ENCODE measurements at places on chromosomes 1 and 21. TPM values are rescaled to one million over a fixed set of nuclear protein-coding genes. Genes with fewer than 3 reads are reported as not detected.

XCL1 gene
- not detected for total RNA-seq

- H3K4me3 ChIP-seq = no peak overlapping the region
- H3K36me3 ChIP-seq = no peaks in the 10 kb centered on the region
- H3K4me1 ChIP-seq = no peaks in the 10 kb centered on the region
Measured at GRCh38 chr1:14810595-14811361, 212.3 kb downstream of the KAZN start.

ITLN2 gene
- 0.20 TPM for total RNA-seq

GRCh38 chr1:247442164-247442563, 15.7 kb downstream of the OR2B11 start:
- H3K36me3 ChIP-seq = no peaks in the 10 kb centered on the region
- DNase-seq = no peak
- H3K4me1 ChIP-seq = no peaks in the 10 kb centered on the region
- 0 out of 2 replicates have a peak, but pooled peaks cover 4% of the 10 kb centered on the region for H3K27me3 ChIP-seq

FCER1G gene
- total RNA-seq = 0.86 TPM

- H3K36me3 ChIP-seq = no peaks in the 10 kb centered on the region
- no peaks in the 10 kb centered on the region for H3K27me3 ChIP-seq
- DNase-seq = no peak
- no peak overlapping the region for H3K27ac ChIP-seq
- H3K4me1 ChIP-seq = no peaks in the 10 kb centered on the region
- H3K4me3 ChIP-seq = no peak overlapping the region
Measured at GRCh38 chr1:229579059-229579673, 20.7 kb upstream of the ABCB10 start.

ZNF678 gene
- 6.1 TPM for total RNA-seq

RHOU gene
- 4.0 TPM for total RNA-seq

DNA sequence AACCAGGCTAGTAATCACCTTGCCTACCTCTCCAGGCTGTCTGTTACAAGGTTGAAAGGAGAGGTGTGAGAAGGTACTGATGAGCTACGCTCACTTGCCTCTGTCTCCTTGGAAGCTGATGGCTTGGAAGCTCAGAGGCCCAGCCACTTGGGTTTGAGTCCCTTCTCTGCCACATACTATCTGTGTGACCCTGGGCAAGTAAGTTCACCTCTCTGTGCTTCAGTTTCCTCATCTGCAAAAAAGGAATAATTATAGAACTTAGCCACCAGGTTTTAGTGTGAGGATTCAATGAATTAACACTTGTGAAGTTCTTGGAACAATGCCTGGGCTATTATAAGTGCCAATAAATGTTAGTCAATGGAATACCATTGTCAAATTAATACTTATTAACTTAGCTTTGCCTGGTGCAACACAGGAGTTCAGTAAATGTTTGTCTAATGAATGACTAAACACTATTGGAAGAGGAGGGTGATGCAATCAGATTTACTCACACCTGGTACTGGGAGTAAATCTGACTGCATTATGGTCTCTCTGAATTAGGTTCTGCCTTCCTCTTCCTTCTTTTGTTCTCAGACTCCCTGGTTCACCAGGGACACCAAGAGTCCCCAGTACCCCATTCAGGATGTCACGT, 55.5 kb downstream of the TRABD2B start:
- no peak overlapping the region for H3K4me3 ChIP-seq
- no peaks in the 10 kb centered on the region for H3K36me3 ChIP-seq
- peaks cover 18% of the 10 kb centered on the region for H3K4me1 ChIP-seq
- H3K27me3 ChIP-seq = peaks cover 8% of the 10 kb centered on the region
- DNase-seq = no peak
- H3K27ac ChIP-seq = no peak overlapping the region

GRCh38 chr21:44088401-44088780, 18.8 kb upstream of the PWP2 start:
- no peaks in the 10 kb centered on the region for H3K27me3 ChIP-seq
- no peaks in the 10 kb centered on the region for H3K4me1 ChIP-seq

ATP6V1G3 gene
- total RNA-seq = not detected

DNA sequence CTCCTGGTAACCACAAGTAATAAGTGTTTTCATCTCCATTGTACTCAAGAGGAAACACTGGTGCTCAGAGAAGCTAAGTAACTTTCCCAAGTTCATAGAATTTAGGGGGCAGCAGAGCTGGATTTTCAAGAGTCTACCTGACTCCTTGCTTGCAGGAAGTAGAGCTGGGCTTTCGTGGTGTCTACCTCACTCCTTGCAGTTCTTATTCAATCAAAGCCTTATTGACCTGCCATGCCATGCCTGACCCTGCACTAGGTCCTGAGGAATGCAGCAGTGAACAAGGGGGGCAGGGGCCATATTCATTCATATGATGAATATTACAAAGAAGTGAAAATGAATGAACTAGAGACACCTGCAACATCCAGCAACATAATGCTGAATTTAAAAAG, 93.3 kb downstream of the GLIS1 start:
- no peaks in the 10 kb centered on the region for H3K36me3 ChIP-seq
- H3K27me3 ChIP-seq = peaks cover 32% of the 10 kb centered on the region
- H3K27ac ChIP-seq = no peak overlapping the region
- no peak overlapping the region for H3K4me3 ChIP-seq
- no peak for DNase-seq

WNT4 gene
- total RNA-seq = 1.5 TPM

MROH7 gene
- total RNA-seq = 1.1 TPM

RGS18 gene
- total RNA-seq = not detected

GRCh38 chr1:86914601-86914997, at the start of gene HS2ST1:
Gene HS2ST1, plus strand, starts transcription at chr1:86914635.
- DNase-seq = no peak
- H3K27me3 ChIP-seq = no peaks in the 10 kb centered on the region
- no peaks in the 10 kb centered on the region for H3K36me3 ChIP-seq
- H3K4me3 ChIP-seq = peak within 1 kb of the TSS; percentile 92
- H3K27ac ChIP-seq = peak within 1 kb of the TSS; percentile 72
- H3K4me1 ChIP-seq = peaks cover 11% of the 10 kb centered on the region

OR2W3 gene
- not detected for total RNA-seq

- H3K36me3 ChIP-seq = peaks cover 4% of the 10 kb centered on the region
- no peaks in the 10 kb centered on the region for H3K27me3 ChIP-seq
- H3K4me3 ChIP-seq = no peak overlapping the region
- no peak overlapping the region for H3K27ac ChIP-seq
Measured at GRCh38 chr1:167409183-167409582, 109.1 kb downstream of the CD247 start.

- H3K36me3 ChIP-seq = no peaks in the 10 kb centered on the region
- no peak overlapping the region for H3K27ac ChIP-seq
- no peak for DNase-seq
- H3K27me3 ChIP-seq = no peaks in the 10 kb centered on the region
- no peak overlapping the region for H3K4me3 ChIP-seq
Measured at GRCh38 chr1:100474834-100475233, 63.1 kb upstream of the GPR88 start.

DNA sequence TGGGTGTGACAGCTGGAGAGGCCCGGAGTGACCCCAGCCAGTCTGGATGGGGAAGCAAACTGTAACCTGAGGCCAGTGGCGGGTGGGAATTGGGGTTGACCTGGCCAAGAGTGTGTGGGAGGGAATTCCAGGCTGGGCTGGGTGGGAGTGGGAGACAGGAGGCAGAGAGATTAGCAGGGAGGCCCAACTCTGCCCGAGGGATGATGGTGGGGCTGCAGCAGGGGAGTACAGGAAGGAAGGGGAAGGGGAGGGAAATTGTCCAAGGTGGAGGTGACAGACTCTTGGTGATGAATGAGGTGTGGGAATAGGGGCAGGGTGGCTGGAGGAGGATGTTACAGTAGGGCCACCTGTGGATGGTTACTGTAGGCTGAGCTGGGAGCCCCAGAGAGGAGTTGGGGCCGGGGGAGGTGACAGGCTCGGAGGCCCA, 40.4 kb downstream of the HUNK start:
- no peaks in the 10 kb centered on the region for H3K36me3 ChIP-seq
- H3K27me3 ChIP-seq = peaks cover 31% of the 10 kb centered on the region
- no peak overlapping the region for H3K27ac ChIP-seq
- H3K4me3 ChIP-seq = no peak overlapping the region
- H3K4me1 ChIP-seq = no peaks in the 10 kb centered on the region
- no peak for DNase-seq

- peaks cover 7% of the 10 kb centered on the region for H3K4me1 ChIP-seq
- no peak overlapping the region for H3K27ac ChIP-seq
- H3K4me3 ChIP-seq = no peak overlapping the region
- H3K27me3 ChIP-seq = peaks cover 7% of the 10 kb centered on the region
- no peaks in the 10 kb centered on the region for H3K36me3 ChIP-seq
Measured at GRCh38 chr1:203121186-203122015, 6.1 kb upstream of the ADORA1 start.

GRCh38 chr1:82695443-82695842, 894.7 kb downstream of the ADGRL2 start:
- H3K27me3 ChIP-seq = no peaks in the 10 kb centered on the region
- no peaks in the 10 kb centered on the region for H3K36me3 ChIP-seq

DNA sequence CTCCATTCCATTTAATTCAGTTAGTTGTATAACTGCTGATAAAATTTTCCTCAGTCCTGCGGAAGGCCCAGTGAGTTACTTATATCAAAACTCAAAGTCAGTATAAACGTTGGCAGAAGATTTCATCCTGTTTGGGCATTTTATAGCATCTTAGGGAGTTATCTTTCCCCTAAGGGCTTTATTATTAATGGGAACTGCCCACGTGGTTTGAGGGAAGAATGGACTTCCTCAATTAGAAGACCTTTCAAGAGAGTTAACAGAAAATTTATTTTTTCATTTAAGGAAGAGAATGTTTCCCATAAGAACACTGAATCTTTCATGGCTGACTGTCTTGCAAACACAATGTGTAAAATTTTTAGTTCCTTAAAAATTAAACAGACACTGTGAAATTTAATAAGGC, 400.1 kb downstream of the NEGR1 start:
- no peak for DNase-seq
- H3K27me3 ChIP-seq = no peaks in the 10 kb centered on the region
- no peak overlapping the region for H3K27ac ChIP-seq
- no peak overlapping the region for H3K4me3 ChIP-seq

PRAMEF8 gene
- total RNA-seq = not detected

SPRR5 gene
- not detected for total RNA-seq

DNA sequence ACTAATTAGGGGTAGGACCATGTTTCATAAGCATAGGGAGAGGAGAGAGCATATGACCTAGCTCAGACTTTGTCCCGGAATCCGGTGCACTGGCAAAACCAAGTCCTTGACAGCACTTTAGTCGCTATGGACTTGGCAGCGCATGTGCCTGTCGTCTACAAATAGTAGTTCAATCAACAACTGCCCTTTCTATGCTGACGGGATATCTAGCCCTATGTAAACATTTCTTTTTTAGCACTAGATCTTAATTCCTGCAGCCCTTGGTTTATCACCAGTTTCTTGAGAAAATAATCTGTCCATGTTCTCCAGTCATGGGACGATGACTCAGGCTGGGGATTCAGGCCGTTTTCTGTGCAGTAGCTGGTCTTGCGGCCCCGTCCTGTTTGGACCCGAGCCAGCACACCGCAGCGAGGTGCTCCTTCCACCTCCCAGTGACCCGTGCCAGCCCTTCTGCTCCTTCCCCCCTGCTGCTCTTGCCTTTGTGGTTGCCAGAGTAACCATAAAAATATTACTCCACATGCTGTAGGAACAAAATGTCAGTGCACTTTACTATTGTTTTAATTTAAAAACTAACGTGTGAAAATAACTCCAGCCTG, 8.6 kb upstream of the MT1HL1 start:
- no peak overlapping the region for H3K27ac ChIP-seq
- no peak overlapping the region for H3K4me3 ChIP-seq
- no peaks in the 10 kb centered on the region for H3K4me1 ChIP-seq
- H3K27me3 ChIP-seq = peaks cover 7% of the 10 kb centered on the region

- DNase-seq = no peak
- H3K27ac ChIP-seq = no peak overlapping the region
- no peaks in the 10 kb centered on the region for H3K27me3 ChIP-seq
- peaks cover 41% of the 10 kb centered on the region for H3K4me1 ChIP-seq
- no peak overlapping the region for H3K4me3 ChIP-seq
- no peaks in the 10 kb centered on the region for H3K36me3 ChIP-seq
Measured at GRCh38 chr1:85315789-85316188, 39.4 kb upstream of the BCL10 start.

- H3K27me3 ChIP-seq = peaks cover 41% of the 10 kb centered on the region
- peaks cover 8% of the 10 kb centered on the region for H3K4me1 ChIP-seq
- no peak for DNase-seq
- no peak overlapping the region for H3K4me3 ChIP-seq
- no peak overlapping the region for H3K27ac ChIP-seq
- H3K36me3 ChIP-seq = no peaks in the 10 kb centered on the region
Measured at GRCh38 chr1:34870395-34870794, 10.8 kb upstream of the SMIM12 start.

GRCh38 chr1:115323366-115324004, 14.6 kb downstream of the NGF start:
- no peaks in the 10 kb centered on the region for H3K4me1 ChIP-seq
- H3K27ac ChIP-seq = no peak overlapping the region
- H3K27me3 ChIP-seq = no peaks in the 10 kb centered on the region
- no peak overlapping the region for H3K4me3 ChIP-seq

IPP gene
- 13.8 TPM for total RNA-seq

PALMD gene
- 0.12 TPM for total RNA-seq

- no peaks in the 10 kb centered on the region for H3K4me1 ChIP-seq
- H3K4me3 ChIP-seq = no peak overlapping the region
- H3K27ac ChIP-seq = no peak overlapping the region
Measured at GRCh38 chr21:15141261-15141970, 76.6 kb upstream of the NRIP1 start.

- H3K27ac ChIP-seq = no peak overlapping the region
- no peaks in the 10 kb centered on the region for H3K4me1 ChIP-seq
- no peak for DNase-seq
- H3K36me3 ChIP-seq = no peaks in the 10 kb centered on the region
- H3K27me3 ChIP-seq = no peaks in the 10 kb centered on the region
- H3K4me3 ChIP-seq = no peak overlapping the region
Measured at GRCh38 chr1:233587958-233588799, 25.7 kb upstream of the KCNK1 start.

DNA sequence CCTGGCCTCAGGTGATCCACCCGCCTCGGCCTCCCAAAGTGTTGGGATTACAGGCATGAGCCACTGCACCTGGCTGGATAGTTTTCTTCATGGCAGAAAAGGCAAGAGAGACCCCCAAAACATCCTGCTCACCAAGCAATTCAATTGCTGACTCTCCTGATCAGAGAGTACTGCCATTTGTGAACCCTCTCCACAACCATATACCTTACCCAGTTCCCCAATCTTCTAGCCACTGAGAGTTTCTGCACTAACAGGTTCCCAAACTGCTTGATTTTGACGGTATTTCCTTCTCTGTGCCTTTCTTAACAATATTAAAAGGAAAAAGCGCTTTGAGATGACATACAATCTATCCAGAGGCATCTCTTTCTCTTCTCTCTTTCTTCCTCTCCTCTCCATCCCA, 39.9 kb upstream of the MUTYH start:
- no peak overlapping the region for H3K4me3 ChIP-seq
- H3K4me1 ChIP-seq = no peaks in the 10 kb centered on the region
- no peaks in the 10 kb centered on the region for H3K36me3 ChIP-seq

DNA sequence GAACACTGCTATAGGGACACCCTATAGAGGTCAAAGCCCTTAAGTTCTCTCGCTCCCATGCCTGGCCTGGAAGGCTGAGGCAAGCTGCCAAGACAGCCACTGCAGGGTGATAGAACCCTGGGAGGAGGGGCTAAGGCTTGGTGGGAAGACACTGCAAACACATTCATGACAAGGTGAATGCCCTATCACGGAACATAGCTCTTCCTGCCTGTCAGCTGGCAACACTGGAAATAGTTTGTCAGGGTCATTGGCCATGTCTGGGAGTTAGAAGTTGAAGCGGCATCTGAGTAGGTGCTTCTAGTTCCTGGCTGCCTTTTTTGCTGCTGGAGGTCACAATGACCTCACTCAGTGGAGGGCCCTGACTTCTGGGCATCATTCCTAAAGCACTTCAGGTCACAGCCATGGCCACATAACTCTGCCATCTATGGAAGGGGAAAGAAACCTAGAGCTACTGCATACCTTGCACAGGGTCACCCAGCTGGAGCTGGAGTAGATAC, 4.2 kb downstream of the FABP3 start:
- H3K36me3 ChIP-seq = no peaks in the 10 kb centered on the region
- H3K27ac ChIP-seq = no peak overlapping the region
- H3K4me1 ChIP-seq = no peaks in the 10 kb centered on the region
- no peaks in the 10 kb centered on the region for H3K27me3 ChIP-seq
- DNase-seq = no peak
- no peak overlapping the region for H3K4me3 ChIP-seq
